ENCODE measurements at places on chromosomes 6 and 20.

DNA sequence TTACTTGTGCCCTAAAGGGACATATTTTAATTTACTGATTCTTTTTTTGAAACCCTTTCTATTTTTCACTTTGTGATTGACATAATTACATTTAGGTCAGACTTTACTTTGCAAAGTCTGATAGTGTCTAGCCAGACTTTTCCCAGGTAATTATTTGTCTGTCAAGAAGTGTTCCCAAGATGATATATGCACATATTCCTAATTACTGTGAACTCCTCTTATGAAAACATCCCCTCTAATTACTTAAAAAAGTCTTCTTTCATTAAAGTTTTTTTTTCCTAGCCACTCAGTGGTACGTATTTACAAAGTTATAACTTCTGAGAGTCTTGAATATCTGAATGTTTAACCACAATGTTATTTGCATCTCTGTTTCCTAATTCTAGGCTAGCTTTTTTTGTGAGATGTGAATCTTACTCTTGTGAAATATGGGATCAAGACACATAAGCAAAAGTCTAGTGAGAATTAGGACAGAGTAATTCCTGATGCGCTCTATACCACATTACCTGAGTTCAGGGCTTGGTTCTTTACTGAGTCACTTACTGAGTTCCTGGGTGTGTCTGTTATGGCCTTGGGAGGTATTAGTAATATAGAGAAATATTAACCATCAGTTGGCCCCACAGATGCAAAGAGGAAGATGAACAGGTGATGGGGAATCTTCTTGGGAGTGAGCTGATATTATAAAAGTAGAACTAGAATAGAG lies 27.9 kb downstream of the FAM83B start:
- no peak for DNase-seq

- peak; percentile 63 for DNase-seq
These were observed 87.4 kb upstream of the JAG1 start for GRCh38 chr20:10761232-10761631.

DNA sequence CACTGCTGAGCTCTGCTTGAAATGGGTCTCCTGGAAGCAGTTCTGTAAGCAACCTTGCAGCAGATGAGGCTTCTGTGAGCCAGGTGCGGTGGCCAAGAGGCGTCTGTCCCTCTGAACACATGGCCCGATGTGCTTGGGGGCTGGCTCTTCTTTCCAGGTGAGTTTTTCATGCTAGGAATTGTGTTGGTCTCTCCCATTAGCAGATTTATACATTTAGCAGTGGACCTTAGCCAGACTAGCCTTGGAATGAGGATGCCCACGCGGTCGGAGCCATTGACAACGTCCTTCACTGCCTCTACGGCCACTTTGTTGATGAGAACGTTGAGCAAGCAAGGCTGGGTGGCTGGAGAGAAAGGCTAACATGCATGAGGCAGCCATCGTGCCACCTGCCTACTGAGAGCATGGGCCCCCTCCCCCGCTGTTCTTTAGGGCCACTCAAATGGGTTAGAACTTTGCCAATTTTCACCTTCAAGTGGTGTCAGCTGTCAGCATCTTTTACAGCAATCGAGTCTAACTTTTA lies 33.5 kb downstream of the ERMARD start:
- no peak for DNase-seq

DNA sequence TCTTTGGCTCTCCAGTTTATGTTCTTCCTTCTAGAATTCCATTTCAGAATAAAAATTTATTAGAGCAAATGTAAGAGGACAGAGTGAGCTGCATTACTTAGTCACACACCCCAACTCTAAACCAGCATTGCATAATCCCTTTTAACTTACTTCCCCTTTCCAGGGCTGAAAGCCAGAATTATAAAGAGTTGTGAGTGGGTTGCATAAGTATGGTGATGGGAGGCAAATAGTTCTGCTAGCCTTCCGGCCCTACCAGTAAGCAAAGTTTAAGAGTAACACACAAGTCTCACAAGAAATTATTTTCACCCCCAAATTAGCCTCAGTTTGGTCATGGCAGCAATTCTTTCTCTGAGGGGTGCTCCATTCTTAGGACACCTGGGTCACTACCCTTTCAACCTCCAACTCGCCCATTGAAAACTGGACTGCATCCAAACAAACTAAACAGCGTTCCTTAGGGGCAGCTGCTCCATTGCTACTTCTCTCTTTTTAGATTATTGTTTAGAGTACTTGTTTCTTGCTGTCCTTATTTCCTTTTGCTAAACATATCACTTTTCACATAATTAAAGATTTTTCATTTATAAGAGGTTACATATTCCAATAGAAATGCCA lies 1.6 kb downstream of the KIAA0408 start:
- DNase-seq = peak; percentile 51

- DNase-seq = no peak
These were observed 132.4 kb upstream of the STXBP5 start for GRCh38 chr6:147071776-147072175.

GRCh38 chr6:100612094-100612493 lies 147.4 kb upstream of the SIM1 start:
- DNase-seq = no peak

DNA sequence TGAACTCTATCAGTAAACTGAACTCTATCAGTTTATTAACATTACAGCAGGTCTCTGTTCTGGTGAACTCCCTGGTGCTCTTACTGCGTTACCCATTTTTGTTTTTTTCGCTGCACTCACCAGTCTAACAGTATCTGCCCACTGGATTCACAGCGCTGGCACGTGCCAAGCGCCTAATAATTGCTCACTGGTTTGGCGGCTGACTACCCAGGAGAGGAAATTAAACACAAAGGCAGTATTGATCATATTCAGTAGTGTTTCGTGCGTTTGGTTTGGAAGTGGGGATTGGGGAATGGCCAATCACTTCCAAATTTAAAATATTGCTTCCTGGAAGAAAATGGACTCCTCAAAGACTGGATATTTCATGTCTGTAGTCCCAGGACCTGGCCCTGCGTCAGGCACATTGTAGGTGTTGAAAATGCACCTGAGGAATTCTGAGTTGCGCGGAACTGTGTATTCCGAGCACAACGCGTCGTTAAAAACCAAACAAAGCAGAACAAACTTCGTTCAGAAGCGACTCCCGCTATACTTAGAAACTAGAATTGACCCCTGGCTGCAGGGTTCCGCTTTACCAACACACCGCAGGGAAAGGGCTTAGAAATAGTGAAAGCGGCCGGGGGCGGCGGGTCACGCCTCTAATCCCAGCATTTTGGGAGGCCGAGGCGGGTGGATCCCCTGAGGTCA lies 1.1 kb upstream of the RPS12 start:
- peak; percentile 51 for DNase-seq
